Stimulated activated naive B cell treated with anti-CD40 and anti-IgM and Interleukin-4, amounts not matched to agents 10 μg/mL and 1 μg/mL and 100 μg/mL, for 72 hours (primary cell): ENCODE measurements at places on chromosomes 11 and 22.

GRCh38 chr11:120794748-120795147 lies 229.2 kb upstream of the TBCEL start:
- no peak for DNase-seq

DNA sequence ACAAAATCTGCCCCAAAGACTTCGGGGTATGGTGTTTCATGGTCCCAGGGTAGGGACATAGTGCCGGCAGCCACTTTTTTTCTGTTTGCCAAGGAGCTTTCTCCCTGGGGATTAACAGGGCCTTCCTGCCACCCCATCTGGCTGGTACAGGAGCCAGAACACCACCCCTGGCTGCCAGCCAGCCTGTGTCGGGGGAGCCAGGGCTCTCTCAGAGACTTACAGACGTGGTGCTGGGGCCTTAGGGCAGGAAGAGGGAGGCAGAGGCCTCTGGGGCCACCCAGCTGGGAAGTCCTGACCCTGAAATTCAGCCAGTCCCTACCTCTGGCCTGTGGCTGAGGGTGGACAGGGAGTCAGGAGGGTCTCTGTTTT lies 52.4 kb upstream of the CDON start:
- no peak for DNase-seq

DNA sequence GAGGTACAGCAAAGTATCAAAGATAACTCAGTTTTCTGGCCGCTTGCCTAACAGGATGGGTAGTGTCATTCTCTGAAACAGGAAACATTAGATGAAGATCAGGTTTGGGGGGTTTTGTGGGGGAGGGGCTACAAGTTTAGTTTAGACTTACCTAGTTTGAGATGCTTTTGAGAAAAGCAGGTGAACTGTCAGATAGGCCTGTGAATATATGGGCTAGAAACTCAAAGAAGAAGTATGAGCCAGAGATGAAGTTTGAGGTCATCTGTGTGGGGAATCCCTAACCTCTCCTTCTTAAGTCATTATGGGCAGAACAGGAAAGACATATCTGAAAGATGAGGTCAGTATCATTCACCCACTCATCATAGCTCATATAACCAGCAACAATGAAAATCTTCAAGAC lies 11.9 kb downstream of the HOATZ start:
- DNase-seq, result no peak

- no peak for DNase-seq
Observed at GRCh38 chr11:3135481-3136440, 29.3 kb downstream of the OSBPL5 start.

DNA sequence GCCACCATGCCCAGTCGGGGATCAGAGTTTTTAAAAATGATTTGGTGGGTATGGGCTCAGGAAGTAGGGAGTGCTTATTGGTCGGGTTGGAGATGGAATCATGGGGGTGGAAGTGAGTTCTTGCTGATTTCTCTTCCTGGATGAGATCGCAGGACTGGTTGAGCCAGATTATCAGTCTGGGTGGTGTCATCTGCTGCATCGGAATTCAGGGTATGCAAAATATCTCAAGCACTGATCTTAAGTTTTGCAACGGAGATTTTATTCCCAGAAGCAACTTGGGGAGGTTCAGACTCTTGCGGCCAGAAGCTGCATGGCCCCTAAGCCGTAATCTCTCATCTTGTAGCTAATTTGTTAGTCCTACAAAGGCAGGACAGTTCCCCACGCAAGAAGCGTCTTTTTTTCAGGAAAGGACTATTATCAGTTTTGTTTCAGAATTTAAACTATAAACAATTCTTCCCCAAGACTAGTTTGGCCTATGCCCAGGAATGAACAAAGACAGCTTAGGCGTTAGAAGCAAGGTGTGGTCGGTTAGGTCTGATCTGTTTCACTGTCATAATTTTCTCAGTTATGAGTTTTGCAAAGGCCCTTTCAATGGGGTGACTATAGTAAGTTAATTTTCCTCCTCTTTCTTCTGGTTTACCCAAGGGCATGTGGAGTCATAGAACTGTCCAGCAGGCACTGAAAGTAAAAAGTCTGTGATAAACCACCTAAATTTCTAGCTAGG lies 1.4 kb upstream of the PIWIL3 start:
- no peak for DNase-seq

DNA sequence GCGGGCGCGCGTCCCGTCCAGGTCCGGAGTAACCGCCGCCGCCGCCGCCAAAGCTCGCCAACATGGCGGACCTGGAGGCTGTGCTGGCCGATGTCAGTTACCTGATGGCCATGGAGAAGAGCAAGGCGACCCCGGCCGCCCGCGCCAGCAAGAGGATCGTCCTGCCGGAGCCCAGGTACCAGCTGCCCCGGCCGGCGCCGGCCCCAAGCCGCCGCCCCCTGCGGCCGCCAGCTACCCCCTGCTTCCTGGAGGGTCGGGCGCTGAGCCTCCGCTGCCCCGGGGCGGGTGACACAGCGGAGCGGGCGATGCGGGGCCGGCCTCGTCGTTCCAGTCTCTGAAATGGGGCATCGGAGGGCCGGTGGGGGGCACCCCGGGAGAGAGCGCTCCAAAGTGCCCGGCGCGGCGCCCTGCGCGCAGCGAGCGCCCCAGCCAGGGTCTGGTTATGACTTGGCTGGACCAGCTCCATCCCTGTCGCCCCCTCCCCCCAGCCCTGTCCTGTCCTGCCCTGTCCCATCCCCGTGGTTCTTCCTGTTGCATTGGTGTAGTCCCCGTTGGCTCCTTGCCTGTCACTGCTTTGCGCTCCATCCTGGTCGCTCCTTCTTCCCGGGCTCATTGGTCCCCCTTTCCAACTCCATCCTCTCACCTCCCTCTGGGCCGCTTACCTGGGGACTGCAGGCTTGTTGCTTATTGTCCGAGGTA lies 653 bp downstream of the GRK3 start:
- peak; percentile 26 for DNase-seq

DNA sequence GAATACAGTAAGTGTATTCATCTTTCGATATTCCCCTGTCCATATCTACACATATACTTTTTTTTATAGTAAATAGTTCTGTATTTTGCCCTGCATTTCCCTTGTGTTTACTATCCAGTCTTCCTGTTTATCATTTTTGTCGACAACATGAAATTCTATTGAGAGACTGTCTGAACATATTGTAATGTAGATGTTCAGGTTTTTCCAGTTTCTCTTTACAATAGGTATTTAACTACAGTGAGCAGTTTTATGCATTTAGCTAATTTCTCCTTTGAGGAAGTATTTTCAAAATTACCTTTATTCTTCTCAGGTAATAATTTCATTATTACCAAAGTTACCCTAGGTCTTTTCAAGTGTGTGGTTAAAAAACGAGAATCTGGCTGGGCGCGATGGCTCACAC lies 16.7 kb downstream of the PIK3IP1 start:
- no peak for DNase-seq

DNA sequence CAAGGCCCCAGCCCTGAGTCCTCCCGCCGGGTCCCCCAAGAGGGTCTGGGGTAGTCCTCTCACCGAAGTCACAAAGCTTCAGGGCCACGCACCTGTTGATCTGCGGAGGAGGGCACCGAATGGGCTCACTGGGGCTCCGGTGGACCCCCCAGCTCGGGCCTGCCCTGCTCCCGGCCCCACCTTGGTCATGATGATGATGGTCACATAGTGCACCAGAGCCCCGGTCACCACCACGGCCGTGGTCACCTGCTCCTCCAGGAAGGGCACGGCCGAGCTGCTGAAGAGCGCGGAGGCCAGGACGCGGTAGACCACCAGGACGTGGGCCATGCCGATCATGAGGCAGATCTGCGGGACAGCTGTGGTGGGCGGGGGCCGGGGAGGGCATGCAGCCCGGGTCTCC lies 13.5 kb upstream of the SIGIRR start:
- no peak for DNase-seq

- no peak for DNase-seq
Observed at GRCh38 chr11:55847453-55847852, 8.9 kb downstream of the OR5D16 start.

- DNase-seq, result no peak
Observed at GRCh38 chr11:8060801-8061554, 20.0 kb upstream of the TUB start.

DNA sequence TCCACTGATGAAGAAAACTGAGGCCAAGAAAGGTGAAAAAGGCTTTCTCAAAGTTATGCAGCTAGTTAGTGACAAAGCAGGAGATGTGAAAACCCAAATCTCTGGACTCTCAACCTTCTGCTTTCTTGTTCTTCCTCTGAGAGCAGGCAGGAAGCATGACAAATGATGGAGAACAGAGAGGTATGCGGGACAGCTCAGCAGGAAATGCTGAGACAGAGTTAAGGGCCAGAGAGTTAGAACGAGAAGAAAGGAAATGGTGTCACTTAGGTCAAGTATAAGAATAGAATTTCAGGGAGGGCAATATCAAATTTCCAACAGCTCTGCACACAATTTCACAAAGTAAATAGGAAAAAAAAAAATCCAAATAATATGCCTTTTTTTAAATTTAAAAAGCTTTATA lies 67.6 kb upstream of the ARHGAP42 start:
- no peak for DNase-seq

DNA sequence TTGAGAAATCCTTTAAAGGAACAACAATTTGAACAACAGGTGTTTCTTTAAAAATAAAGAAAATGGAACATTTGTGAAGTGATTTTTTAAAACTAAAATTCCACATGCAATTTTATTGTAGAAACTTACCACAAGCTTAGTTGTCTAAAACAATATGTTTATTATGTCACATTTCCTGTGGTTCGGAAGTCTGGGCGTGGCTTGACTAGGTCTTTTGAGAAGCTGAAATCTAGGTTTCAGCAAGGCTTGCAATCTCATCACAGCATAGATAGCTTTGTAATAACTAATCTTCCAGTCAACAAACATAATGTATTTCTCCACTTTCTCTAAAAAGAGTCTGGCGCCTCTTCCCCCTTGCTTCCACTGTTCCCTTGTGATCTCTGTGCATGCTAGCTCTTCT lies 27.0 kb downstream of the MS4A6A start:
- DNase-seq, result no peak

DNA sequence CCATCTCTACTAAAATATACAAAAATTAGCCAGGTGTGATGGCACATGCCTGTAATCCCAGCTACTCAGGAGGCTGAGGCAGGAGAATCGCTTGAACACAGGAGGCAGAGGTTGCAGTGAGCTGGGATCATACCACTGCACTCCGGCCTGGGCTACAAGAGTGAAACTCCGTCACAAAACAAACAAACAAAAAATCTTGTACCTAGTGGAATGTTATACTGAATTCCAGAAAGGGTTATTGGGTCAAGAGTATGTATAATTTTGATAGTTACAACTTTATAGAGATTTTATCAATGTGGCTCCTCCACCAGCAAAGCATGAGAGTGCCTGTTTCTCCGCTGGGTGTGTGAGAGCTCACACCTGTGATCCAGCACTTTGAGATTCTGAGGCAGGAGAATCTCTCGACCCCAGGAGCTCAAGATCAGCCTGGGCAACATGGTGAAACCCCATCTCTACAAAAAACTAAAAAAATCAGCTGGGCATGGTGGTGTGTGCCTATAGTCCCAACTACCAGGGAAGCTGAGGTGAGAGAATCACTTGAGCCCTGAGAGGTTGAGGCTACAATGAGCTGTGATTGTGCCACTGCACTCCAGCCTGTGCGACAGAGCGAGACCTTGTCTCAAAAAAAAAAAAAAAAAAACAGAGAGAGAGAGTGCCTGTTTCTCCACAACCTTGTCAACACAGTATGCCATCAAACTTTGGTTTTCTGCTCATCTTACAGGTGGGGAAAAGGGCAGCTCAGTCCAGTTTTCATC lies 12.7 kb upstream of the FOLR1 start:
- DNase-seq, result no peak

- DNase-seq, result peak; percentile 43
Observed at GRCh38 chr11:47373876-47374719, 4.2 kb downstream of the SPI1 start.

DNA sequence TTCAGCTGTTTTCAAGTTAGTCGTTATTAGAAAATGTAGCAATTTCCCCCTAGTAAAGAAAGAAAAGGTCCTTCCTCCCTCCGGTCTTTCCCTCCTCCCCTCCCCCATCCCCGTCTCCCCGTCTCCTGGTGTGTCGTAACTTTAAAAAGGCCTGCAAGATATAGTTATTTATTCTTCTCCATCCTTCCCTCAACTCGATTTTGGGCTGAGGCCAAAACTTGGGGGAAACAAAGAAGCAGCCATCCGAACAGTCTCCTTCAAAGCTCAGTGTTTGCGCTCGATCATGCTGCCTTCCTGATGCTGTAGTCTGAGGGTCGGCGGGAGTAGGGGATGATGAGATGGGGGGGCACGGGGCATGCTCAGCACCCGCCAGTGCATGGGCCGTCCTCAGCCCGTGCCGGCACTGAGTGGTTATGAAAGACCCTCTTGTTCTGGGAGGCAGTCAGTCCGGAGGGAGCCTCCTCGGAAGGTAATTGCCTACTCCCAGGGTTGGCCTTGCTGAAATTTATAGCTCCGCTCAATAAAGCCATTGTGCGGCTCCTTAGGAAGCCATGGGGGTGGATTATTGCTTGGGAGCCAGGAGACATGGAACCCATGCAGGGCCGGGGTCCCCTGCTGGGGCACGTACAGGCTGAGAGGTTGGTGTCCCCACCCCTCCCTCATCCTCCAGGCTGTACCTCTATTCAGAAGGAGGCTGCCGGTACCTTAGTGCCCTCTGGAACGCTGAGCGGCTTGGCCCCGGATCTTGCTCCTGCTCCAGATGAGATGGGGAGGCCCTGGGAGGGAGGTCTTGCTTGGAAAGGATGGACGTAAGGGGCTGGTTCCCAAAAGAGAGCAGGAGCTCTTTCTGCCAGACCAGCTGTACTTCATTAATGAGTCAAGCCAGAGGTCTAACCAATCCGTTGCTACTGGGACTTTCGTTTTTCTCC lies 212.7 kb upstream of the CADM1 start:
- no peak for DNase-seq

GRCh38 chr11:45518833-45519535 lies 146.4 kb downstream of the CHST1 start:
- DNase-seq, result no peak

DNA sequence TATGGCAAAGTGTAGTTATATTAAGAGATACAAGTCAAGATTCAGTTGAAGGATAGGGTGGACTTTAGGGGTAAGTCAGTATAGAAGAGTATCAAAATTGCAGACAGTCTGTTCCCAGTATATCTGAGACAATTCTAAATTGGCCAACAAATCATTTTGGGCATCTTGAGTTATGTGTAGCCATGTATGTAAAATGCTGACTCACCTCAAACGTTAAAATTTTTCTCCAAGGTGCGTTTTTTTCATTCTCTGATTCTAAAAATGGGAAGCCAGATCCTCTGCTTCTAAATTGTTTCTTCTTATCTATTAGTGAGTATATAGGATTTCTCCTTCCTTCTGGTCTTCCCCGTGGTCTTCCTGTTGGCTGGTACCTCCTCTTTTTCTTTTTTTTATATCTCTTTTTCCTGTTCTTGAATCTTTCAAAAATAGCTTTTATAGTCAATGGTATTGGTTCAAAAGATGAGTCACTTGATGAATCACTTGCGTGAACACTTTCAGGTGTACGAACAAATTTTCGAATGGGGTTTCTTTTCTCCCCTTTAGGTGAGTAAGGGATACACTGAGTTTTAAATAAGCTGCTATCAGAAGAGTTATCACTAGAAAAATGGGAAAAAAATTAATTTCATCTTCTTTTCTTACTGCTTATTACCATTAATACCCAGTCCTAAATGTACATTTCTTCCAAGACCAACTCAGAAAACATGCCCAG lies 3.2 kb downstream of the TAF1D start:
- no peak for DNase-seq

GRCh38 chr22:42343531-42344081 lies 73.2 kb upstream of the TCF20 start:
- DNase-seq, result no peak

GRCh38 chr11:116532066-116532465 lies 240.7 kb downstream of the BUD13 start:
- no peak for DNase-seq

- DNase-seq, result no peak
Observed at GRCh38 chr11:64894812-64895452, 16.5 kb upstream of the EHD1 start.

- DNase-seq, result no peak
Observed at GRCh38 chr22:44522526-44523170, 24.6 kb upstream of the RTL6 start.

GRCh38 chr11:25247336-25247735 lies 750.5 kb downstream of the LUZP2 start:
- no peak for DNase-seq
